ENCODE measurements at places on chromosomes 13 and 19.

DNA sequence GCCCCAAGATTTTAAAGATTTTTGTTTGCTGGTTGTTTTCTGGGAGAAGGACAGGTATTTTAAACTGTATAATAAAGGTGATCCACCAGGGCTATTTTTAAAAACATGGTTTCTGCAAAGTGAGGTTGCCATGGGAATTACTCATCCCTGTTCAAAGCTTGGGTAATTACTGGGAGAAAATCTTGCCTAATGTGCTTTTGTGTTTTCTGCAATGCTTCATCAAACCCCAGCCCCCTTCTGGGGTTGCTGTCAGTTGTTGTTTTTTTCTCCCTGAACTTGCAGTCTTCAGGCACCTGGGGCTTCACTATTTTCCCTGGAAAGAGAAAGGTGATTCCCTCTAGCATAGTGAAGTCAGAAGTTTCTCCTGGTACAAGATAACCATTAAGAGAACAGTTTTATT lies 277.2 kb downstream of the NALCN start:
- no peak for DNase-seq

- no peak for DNase-seq
These were observed 763.2 kb upstream of the SPRY2 start for GRCh38 chr13:81104035-81104715.

GRCh38 chr13:40047322-40047771 lies 391.9 kb downstream of the COG6 start:
- no peak for DNase-seq

DNA sequence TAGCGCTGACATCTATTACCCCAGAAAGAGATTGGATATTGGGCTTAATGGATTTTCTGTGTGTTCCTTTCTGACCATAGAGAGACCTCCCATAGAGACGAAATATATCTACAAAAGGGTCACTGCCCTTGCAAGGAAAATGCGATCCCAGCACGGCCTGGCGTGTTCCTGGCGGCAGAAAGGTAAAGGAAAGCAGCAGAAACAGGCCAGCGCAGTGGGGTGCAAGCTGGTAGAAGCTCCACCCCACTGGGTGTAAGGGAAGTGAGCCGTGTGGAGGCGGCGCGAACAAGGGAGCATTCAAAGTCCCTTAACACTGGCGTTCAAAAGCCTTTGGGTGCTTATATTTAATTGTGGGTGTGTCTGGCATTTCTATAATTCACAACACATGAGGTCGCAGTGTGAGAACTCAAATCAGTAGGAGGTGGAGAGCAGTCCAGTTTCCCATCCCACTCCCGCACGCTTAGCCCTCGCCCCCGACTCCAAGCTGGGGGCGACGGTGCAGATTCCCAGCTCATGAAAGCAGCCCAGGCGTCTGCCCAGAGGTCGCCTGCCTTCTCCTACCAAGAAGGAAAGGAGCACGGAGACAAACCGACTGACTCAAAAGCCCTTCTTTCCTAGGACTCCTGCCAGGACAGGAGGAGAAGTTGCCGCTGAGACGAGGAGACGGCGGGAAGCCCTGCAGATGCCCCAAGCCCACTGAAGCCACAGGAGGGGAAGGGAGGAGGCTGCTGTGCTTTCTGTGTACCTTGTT lies 478.4 kb downstream of the FOXO1 start:
- DNase-seq: no peak

- DNase-seq: no peak
These were observed 480.4 kb downstream of the FOXO1 start for GRCh38 chr13:40186041-40186440.
